ENCODE measurements at places on chromosomes 11 and 22.
A peak's percentile ranks its signal among the peaks of the same experiment; 100 is the strongest.

DNA sequence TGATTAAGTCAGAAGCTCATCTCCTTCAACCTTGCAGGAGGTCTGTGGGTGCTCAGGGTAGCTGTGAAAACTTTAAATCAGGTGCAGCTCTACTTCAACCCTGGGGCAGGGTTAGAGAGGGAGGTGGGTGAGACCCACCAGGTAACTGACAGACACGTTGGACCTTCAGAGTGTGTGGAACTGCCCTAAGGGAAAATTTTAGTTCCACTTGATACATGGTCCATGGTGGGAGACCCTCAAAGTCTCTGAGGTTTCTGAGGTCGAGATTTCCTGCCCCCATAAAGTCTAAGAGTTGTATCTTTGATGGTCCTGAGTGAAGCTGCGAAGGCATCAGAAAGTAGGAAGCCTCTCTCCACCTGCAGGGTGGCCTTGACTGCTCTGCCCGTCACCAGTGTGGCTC, 23.9 kb upstream of the NNMT start:
- no peak for DNase-seq

GRCh38 chr11:119012629-119013170, 5.4 kb downstream of the RPS25 start:
- DNase-seq: no peak

- peak; percentile 93 for DNase-seq
Measured at GRCh38 chr11:6576471-6577373, 26.7 kb downstream of the RRP8 start.

- no peak for DNase-seq
Measured at GRCh38 chr11:35017528-35018342, 101.3 kb downstream of the PDHX start.

DNA sequence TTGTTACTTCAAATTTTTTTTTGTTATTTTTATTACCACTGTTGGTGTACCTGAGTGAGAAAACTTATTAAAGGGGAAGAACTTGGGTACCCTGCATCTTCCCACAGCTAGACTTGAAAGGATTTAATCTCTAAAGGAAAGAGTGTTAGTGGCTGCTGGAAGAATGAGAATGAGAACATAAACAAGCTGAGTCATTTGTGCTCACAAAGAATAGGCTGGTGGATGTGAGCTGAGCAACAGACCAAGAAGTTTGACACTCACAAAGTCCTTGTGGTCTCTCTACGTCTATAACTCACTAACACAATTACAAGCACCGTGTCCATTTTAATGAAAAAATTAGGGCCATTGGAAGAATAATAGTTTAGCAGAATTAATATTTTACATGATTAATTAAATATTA, 217.6 kb upstream of the ANO5 start:
- no peak for DNase-seq

DNA sequence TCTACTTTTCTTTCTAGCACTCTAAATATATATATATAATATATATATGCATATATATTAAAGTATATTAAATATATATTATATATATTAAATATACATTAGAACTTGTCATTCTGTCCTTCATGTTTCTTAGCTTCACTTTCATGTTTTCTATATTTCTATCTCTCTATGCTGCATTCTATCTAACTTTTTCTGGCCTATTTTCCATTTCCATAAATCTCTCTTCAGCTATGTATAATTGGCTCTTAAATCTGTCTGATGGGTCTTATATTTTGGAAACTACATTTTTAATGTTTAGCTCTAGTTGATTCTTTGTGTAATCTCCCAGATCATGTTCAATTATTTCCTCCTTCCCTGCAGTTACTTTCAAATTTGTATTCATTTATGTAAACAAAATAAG, 72.2 kb downstream of the MTNR1B start:
- DNase-seq: no peak

DNA sequence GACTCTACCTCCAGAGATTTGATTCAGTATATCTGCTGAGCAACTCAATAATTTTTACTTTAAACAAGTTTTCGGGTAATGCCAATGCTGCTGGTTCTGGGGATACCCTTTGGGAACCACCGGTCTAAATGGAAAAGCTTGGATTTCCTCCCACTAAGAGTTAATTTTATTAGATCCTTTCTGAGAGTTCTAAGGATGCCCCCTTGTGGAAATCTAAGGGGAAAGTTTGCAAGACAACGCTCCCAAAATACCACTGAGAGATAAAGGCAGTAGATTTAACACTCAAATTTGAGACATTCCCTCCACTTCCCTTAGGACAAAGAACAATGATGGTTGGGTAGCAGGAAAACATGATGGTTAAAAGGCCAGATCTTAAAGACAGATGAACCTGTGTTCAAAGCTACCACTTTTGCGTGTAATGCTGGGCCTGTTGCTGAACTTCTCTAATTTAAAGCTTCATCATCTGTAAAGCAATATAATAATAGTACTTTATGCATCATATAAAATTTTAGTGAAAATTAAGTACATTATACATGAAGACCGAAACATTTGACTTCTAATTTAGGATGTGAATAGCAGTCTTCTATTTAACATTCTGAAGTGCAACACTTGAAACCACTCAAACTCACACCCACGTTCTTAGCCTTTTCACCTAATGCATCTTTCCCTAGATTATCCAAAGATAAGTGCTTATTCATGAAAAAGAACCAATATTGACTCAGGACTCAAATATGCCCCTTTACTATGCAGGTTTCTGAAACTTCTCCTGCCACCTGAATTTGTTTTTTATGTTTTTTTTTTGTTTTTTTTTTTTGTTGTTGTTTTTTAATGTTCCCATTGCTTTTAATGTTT, 110.1 kb upstream of the LUZP2 start:
- no peak for DNase-seq

- DNase-seq: no peak
Measured at GRCh38 chr11:1667906-1668305, 29.1 kb upstream of the KRTAP5-6 start.

DNA sequence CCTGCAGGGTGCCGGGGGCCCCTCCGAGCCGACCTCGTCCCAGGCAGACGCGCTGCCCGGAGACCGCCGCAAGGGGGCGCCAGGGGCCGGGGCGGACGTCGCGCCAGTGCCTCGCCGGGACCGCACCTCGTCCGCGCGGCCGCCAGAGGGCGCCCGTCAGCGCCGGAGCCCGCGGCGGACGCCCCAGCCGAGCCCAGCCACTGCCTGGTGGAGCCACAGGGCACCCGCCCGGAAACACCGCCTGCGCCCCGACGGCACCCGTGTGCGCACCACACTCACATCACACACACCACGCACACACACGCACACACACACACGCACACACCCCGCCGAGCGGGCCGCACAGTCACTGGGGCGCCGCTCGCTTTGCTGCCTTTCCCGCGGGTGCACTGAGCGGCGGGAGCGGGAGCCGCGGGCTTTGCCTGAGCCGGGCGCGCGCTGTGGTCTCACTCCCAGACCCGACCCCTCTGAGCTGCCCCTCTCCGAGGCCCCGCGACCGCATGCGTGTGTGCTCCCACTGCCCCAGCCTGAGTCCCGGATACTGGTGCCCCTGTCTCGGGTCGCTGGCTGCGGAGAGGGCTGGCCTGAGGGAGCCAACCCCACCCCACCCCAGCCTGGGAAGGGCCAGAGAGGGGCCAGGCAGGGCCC, 449.3 kb downstream of the OPCML start:
- DNase-seq: peak; percentile 57

DNA sequence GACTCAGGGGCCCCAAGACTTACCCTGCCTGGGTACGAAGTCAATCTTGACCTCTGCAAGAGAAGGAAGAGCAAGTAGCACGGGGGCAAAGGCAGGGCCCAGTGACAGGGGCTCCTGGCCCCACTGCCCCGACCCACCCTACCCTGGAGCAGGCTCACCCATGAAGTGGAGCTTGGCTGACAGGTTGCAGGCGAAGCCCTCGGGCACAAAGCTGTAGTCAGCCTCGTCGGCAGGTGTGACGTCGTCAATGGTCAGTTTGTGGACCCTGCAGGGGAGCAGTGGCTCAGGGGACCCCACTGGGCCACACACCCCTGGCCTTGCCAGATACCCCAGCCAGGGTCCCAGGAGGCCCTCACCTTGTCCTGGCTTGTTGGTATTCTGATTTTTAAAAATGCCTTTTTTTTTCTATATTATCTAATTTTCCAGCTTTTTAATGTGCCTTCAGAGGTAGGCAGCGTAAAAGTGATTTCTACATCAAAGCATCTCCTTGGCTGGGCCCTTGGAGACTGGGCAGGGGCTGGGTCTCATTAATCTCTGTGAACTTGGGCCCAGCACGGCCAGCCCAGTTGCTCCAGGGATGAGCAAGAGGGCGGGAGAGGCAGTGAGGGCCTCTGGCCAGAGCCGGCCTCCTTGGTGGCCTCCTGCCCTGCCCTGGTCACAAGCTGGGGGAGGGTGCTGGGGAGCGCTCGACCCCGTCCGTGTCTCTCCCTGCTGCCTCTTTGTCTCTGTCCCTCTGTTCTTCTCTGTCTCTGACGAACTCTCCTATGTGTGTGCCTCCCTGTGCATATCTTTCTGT, 11.3 kb downstream of the MYBPC3 start:
- DNase-seq: no peak

DNA sequence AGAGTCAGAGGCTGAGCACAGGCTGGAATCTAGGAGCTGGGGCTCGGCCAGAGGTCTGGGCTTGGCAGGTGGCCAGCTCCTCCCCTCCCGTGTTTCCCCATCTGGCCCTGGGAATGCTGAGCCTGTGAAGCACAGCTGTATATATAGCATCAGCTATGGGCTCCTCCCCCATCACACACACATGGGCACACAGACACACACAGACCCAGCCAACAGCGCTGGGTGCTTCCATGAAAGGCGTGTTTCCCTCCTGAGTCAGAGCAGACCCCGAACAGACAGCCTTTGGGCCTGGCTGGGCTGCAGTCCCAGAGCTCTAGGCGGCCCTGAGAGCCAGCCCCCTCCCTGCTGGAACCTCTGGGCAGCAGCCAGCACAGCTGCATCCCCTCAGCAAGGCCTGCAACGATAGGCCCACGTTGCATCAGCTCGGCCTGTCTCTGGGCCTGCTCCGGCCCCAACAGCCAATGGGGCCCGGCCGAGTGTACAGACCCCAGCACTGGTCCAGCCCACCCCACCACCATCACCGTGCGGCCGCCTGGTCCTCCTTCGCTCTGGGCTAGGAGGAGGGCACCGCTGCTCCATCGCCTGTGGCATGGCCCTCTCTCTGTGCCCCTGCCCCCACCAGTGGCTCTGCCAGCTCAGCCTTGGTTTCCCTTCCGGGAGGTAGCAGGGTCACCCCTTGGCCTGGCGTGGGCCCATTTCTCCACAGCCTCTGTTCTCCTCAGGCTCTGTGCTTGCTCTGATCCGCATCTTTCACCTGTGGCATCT, 7.6 kb upstream of the SERPINH1 start:
- peak; percentile 95 for DNase-seq

DNA sequence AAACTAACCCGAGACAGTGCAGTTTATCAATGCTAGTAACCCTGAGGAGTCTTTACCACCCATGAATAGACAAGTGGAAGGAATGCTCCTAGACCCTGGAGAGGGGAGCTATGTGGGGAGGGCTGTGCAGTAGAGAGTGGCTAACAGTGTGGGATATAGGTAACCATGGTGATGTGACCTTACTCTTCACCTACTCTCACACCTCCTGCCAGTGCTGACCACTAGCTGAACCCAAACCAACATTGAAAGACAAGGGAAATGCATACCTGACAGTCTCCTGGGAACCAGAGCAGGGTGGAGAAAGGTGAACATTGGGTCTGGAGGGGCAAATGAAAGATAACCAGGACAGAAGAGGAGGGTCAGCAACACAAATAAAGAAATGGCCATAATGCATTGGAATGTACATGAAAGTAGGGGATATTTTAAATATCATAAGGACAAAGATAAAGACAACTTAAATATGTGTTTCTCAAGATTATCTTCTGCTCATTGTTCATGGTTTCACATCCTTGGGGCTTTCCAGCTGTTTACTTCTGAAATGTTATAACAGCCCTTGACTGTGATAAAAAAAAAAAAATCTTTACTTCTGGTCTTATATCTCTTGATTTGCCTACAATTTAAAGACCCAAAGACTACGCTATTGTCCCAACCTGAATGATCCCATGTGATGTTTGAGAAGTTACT, 983.3 kb upstream of the TENM4 start:
- DNase-seq: no peak

DNA sequence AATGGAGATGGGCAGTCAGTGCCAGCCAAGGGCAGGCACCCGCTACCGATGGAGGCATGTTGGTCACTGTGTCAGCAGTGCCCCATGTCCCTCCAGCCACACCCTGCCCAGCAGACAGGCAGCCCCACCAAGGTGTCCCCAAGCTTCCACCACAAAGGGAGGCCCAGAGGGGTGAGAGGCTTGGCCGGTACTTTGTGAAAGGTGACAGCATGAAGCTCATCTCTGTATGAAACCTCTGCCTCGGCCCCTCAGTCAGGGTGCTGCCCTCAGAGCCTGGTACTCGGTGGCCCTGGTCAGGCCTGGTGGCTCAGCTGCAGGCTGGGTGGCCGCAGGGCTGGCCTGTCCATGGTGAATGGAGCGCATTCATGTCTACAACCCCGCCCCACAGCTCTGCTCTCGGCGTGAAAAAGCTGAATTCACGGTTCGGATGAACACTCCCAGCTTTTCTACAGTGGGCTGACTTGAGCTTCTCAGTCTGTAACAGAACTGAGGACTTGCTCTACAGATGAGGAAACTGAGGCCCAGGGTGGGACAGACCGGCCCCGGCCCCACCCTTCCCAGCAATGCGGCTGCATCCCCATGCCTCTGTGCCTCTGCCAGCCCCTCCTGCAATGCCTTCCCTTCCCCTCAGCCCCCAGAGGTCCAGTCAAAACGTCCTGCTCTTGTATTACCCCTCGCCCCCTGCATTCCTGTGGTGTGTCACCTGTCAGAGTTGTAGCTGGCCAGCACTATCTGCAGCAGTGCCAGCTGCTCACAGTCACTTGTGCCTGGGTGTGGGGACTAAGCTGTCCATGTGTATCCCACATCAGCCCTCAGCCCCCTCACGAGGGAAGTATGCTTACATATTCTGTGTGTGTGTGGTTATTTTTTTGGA, 27.7 kb downstream of the RSPH14 start:
- DNase-seq: peak; percentile 93

GRCh38 chr11:45918962-45919675, 1.4 kb upstream of the PEX16 start:
- DNase-seq: no peak

DNA sequence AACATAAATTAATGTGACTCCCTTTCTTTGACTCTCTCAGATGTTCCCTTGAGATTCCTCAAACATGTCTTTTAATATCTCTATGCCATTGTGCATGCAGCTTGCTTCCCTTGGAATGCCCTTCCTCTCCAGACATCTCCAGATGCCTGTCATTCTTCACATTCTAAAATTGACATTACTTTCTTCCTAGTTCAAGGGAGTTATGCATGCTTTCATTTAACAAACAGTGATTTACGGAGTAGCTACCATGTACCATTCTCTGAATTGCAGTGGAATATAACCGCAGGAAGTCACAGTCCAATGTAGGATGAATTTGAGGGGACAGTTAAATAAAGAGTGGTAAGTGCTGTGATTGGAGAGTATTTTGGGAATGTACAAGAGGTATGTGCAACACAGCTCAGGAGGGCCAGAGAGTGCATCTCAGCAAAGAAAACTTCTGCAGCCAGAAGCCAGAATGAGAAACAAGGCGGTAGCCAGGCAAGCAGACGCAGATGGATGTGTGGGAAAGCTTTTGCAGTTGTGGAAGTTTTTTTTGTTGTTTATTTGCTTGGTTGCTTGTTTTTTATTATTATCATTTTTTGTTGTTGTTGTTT, 18.7 kb downstream of the MMP10 start:
- no peak for DNase-seq
